ENCODE measurements at places on chromosomes 5 and 9. TPM values are rescaled to one million over a fixed set of nuclear protein-coding genes. Genes with fewer than 3 reads are reported as not detected.

Gene TEX48
- not detected for total RNA-seq

Gene DDX4
- not detected for total RNA-seq

Gene ARHGEF39
- total RNA-seq = 0.21 TPM

Gene AJM1
- total RNA-seq = 4.9 TPM

Gene TAF11L9
- not detected for total RNA-seq

Gene SLF1
- total RNA-seq = 2.5 TPM

Gene C8G
- total RNA-seq = 7.9 TPM

Gene EQTN
- not detected for total RNA-seq

Gene CCDC183
- not detected for total RNA-seq

DNA sequence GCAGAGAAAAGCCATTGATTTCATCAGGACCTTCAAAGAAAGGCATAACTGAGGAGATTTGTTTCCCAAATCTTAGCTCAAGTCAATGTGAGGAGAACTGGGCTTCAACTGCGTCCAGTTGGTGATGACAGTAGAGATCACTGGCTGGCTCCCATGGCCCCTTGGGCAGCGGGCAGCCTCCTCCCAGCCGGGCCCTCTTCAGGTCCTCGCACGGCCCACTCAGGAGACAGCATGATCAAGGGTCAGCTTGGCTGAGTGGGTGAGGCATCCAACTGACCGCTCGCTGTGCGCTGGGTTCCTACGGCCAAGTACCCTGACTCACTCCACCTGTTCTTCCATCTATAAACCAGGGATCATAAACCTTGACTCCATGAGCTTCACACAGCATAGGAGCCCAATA lies 274.0 kb downstream of the NSG2 start:
- DNase-seq = no peak
- no peak overlapping the region for H3K4me3 ChIP-seq
- H3K27me3 ChIP-seq = no peaks in the 10 kb centered on the region
- no peaks in the 10 kb centered on the region for H3K36me3 ChIP-seq
- no peaks in the 10 kb centered on the region for H3K4me1 ChIP-seq
- H3K27ac ChIP-seq = no peak overlapping the region

DNA sequence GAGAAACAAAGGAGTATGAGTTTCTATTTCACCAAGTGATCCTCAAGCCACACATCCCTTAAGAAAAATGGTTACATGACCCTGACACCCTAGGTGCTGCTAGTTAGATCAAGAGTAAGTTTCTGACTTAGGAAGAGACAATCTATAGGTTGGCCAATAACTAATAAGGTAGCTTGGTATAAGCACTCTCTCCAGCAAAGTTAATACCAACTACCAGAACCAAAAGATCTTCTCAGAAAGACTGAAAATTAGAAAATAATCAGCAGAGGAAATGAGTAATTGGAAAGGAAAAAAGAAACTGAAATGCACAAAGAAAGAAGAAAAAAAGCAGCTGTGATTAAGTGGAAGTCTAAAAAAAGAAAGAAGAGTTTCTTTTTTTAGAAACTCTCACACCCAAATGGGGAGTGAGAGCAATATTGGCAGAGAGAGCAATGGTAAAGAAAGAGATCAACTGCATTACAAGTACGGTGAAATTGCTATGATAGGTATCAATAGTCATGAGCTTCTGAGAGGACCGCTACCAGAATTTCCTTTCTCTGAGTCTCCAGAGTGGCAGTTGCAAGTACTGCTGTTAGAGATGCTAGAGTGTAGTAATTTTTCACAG lies 195.5 kb downstream of the TMEM167A start:
- no peak overlapping the region for H3K27ac ChIP-seq
- H3K27me3 ChIP-seq = no peaks in the 10 kb centered on the region
- no peaks in the 10 kb centered on the region for H3K36me3 ChIP-seq
- H3K4me1 ChIP-seq = no peaks in the 10 kb centered on the region
- DNase-seq = no peak

- no peak overlapping the region for H3K4me3 ChIP-seq
- H3K27ac ChIP-seq = no peak overlapping the region
- no peak for DNase-seq
- H3K27me3 ChIP-seq = no peaks in the 10 kb centered on the region
- H3K36me3 ChIP-seq = no peaks in the 10 kb centered on the region
Measured at GRCh38 chr9:112530751-112531205, 44.2 kb downstream of the KIAA1958 start.

- no peak overlapping the region for H3K27ac ChIP-seq
- peaks cover 81% of the 10 kb centered on the region for H3K36me3 ChIP-seq
- H3K4me3 ChIP-seq = no peak overlapping the region
- H3K4me1 ChIP-seq = peaks cover 3% of the 10 kb centered on the region
Measured at GRCh38 chr9:94449486-94449885, 105.4 kb upstream of the PCAT7 start.

GRCh38 chr5:18276939-18277338 lies 642.7 kb downstream of the TAF11L14 start:
- H3K4me1 ChIP-seq = no peaks in the 10 kb centered on the region
- no peak for DNase-seq
- no peaks in the 10 kb centered on the region for H3K27me3 ChIP-seq
- no peaks in the 10 kb centered on the region for H3K36me3 ChIP-seq
- H3K4me3 ChIP-seq = no peak overlapping the region
- no peak overlapping the region for H3K27ac ChIP-seq

DNA sequence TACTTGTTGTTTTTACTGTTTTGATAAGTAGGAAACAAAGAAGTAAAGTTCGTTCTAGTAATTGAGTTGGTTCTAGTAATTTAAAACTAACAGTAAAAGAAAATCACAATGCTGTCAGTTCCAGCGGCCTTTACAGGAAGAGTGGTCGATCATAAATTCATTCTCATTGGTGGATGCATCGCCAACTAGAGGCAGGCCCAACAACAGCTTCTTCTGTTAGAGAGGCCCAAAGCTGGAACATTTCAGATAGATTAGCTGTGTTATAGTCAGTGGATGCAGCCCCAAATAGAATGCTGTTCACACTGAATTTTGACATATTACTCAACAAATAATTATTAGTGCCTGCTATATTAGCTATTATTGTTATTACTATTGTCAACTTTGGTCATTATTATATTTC lies 80.8 kb downstream of the ARRDC3 start:
- H3K27ac ChIP-seq = peak overlapping the region; percentile 97
- H3K4me3 ChIP-seq = no peak overlapping the region
- H3K36me3 ChIP-seq = no peaks in the 10 kb centered on the region
- peaks cover 34% of the 10 kb centered on the region for H3K4me1 ChIP-seq
- H3K27me3 ChIP-seq = no peaks in the 10 kb centered on the region

DNA sequence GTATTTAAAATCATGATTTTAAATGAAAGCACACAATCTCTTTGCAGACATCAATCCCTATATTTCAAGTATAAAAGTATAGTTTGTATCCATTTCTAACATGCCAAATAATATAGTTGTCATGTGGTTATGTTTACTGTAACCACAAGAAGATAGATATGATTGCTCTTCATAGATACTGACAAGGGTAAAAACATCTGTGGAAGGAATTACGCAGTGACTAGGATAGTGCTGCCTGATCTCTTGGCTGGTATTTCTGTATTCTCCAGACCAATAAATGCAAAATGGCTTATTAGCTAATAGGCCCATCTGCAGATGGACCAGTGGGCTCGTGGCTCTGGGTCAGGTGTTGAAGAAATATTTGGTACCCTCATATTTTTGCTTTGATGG lies 34.9 kb upstream of the FBN2 start:
- no peaks in the 10 kb centered on the region for H3K27me3 ChIP-seq
- no peaks in the 10 kb centered on the region for H3K4me1 ChIP-seq
- H3K4me3 ChIP-seq = no peak overlapping the region
- no peaks in the 10 kb centered on the region for H3K36me3 ChIP-seq

GRCh38 chr5:2265341-2265740 lies 382.6 kb upstream of the IRX4 start:
- no peak overlapping the region for H3K4me3 ChIP-seq
- peaks cover 2% of the 10 kb centered on the region for H3K27me3 ChIP-seq
- no peak for DNase-seq
- H3K27ac ChIP-seq = no peak overlapping the region
- H3K4me1 ChIP-seq = no peaks in the 10 kb centered on the region
- H3K36me3 ChIP-seq = no peaks in the 10 kb centered on the region

DNA sequence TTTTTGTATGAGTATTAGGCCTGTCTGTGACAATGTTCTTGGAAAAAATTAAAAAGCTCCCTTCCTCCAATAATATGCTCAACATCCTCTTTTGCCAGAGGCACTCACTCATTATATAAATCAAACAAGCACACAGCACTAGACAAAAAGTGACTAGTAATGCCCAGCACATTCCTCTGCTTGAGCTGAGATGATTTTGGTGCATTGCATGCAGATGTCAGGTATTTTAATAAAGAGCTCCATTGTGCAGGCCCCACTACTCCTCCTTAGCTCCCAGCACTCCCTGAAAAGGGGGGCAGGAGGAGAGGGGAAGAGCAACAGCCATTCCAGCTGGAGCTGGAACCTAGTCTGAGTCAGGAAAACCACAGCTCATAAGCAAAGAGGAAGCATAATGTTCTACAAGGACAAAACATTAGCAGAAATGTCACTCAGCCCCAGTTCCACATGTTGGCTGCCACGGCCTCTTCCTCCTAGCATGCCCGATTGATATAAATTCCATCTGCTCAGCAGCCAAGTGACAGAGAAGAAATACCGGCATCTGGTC lies 348.5 kb downstream of the BNC2 start:
- peaks cover 3% of the 10 kb centered on the region for H3K4me1 ChIP-seq
- DNase-seq = peak; percentile 33
- H3K27ac ChIP-seq = peak overlapping the region; percentile 7
- no peaks in the 10 kb centered on the region for H3K36me3 ChIP-seq

DNA sequence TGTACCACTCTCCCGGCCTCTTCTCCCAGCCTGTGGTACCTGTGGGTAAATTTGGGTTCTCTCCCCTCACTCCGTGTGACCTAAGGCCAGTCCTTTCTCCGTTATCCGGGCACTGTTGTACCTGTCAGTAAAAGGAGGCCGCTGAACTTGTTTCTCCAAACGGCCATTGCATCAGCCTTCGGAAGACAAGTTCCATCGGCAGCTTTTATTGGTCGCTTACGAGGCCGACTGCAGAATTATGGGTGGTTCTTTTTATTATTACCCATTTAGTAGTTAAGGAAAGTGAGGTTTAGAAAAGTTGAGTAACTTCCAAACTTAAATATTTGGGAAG lies 558 bp downstream of the GRPEL2 start:
- H3K4me1 ChIP-seq = peaks cover 13% of the 10 kb centered on the region
- peak overlapping the region; percentile 86 for H3K4me3 ChIP-seq
- peak overlapping the region; percentile 85 for H3K27ac ChIP-seq

GRCh38 chr5:91541696-91542095 lies 158.6 kb upstream of the ARRDC3 start:
- no peaks in the 10 kb centered on the region for H3K36me3 ChIP-seq
- H3K27me3 ChIP-seq = no peaks in the 10 kb centered on the region
- DNase-seq = no peak
- H3K27ac ChIP-seq = no peak overlapping the region
- H3K4me1 ChIP-seq = no peaks in the 10 kb centered on the region

DNA sequence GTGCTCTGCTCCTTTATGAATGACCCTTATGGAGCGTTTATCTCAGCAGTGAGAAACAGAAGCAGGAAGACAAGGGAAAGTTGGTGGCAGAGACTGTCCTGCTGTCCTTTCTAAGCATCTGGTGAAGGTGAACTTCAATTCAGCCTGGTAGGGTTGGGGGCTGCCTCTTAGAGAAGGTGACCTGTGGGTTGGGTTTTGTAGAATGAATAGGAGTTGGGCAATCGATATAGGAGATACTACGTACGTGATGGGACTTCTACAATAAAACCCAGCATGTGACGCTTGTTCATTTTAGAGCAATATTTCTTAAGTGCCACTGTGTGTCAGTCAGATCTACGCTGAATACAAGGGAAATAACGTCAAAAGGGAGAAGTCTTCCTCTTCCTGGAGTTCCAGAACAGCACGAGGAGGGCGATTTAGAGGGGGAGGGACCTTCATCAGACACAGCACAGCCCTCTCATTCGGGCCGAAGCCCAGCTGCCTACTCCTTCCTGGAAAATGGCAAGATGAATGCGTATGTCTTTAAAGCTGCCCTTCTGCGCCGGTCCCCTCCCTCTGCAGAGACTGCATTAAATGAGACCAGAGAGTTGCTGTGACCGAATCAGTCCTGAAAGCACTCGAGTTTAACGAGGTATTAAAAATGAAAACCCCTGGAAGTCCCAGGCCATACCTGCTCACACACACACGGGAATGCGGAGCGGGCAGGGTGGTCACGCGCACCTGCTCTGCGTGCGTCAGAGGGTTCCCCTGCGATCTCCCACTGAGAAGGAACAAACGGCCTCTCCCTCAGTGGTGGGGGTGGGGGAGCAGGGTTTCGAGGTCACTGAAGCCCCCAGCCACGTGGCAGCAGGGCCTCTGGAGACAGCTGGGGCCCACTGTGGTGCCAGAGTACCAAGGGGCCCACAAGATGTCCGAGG lies 85.3 kb upstream of the SARDH start:
- no peak overlapping the region for H3K4me3 ChIP-seq
- no peaks in the 10 kb centered on the region for H3K4me1 ChIP-seq
- peaks cover 21% of the 10 kb centered on the region for H3K27me3 ChIP-seq
- no peak for DNase-seq
- no peaks in the 10 kb centered on the region for H3K36me3 ChIP-seq

DNA sequence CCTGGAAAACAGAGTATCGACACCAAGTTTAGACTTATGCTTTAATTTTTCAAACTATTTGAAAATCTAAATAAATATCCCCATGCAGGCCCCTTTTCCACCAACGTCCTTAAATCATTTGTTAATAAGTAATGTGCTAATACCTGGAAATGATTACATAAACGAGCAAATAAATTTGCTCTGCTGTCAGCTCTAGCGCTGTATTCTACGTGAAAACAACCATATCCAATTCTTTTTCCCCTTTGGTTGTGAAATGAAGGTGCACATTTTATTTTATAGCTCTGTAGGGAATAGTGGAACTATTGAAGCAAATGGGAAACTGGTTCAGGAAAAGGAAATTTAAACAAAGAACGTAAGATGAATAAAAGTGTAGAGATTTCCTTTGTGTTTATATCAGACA lies 137.7 kb upstream of the ZNF608 start:
- no peaks in the 10 kb centered on the region for H3K27me3 ChIP-seq
- peaks cover 24% of the 10 kb centered on the region for H3K4me1 ChIP-seq
- no peak for DNase-seq
- H3K4me3 ChIP-seq = no peak overlapping the region
- H3K36me3 ChIP-seq = no peaks in the 10 kb centered on the region

DNA sequence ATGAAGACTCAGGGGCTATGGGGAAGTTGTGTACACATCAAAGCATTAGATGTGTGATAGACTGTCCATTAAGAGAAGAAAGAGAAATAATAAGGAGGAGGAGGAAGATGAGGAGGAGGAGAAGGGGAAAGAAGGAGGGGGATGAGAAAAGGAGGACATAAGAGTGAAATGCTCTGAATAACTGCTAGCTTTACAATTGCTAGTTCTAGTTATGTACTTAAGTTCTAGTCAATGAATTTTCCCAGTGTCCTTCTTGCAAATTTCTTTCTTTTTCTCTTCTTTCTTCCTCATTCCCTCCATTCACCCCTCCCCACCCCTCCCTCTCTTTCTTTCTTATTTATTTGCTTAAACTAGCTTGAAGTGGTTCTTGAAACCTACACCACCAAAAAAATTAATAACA lies 534.9 kb upstream of the GRAMD2B start:
- no peaks in the 10 kb centered on the region for H3K27me3 ChIP-seq
- DNase-seq = no peak
- no peak overlapping the region for H3K27ac ChIP-seq
- no peaks in the 10 kb centered on the region for H3K36me3 ChIP-seq

DNA sequence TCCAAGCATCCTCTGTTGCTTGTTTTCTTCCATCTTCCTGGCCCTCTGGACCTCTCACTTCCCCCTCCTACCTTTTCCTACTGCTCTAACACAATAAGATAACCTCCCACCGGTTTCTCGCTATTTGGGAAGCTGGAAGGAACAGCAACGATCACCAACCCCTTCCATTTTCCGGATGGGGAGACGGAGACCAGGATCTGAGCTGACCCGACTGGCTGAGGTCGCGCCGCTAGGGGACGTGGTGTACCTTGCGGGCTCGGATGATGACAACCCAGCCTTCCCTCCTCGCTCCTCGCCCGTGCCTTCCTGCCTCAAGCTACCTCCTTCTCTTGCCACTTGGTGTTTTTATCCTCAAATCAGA lies 1.9 kb downstream of the LPAR1 start:
- peak; percentile 70 for DNase-seq
- H3K36me3 ChIP-seq = no peaks in the 10 kb centered on the region

Data from psoas muscle (tissue), 8 donors.